ENCODE measurements at places on chromosomes 12 and 14.

DNA sequence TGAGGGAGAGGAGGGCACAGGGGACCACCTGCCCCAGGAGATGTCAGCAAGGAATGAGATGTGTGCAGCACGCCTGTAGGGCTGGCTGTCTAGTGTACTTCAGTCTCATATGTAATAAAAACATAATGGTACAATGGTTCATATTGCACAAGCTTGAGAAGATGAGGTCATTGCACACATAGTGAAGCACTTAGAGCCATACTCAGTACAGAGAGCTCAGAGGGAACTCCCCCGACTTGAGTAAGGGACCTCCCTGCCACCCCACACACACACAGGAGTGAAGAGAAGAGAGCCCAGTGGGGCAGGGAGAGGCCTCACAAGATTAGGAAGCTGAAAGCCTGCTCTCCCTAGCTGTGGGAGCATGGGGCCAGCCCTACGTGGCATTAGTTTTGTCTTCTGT is 61.5 kb downstream of the SLC6A12 start:
- no peak for DNase-seq

GRCh38 chr12:107973950-107974349 is 155.1 kb upstream of the WSCD2 start:
- DNase-seq = no peak

GRCh38 chr12:127280393-127281275 is 986.3 kb upstream of the TMEM132C start:
- no peak for DNase-seq

DNA sequence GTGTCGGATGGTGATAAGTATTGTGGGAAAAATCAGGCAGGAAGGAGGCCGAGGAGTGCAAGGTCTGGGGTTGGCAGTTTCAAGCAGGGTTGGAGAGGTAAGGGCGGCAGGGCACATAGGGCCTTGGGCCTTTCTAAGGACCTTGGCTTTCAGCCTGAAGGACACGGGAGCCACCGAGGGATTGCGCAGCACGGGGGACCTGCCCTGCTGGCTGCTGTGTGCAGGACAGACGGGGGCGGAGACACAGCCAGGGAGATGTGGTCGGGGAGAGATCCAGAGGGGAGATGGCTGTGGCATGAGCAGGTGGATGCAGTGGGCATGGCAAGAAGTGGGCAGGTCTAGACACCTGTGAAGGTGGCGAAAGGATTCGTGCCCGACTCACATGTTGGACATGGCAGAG is 14.7 kb downstream of the OTUB2 start:
- no peak for DNase-seq

DNA sequence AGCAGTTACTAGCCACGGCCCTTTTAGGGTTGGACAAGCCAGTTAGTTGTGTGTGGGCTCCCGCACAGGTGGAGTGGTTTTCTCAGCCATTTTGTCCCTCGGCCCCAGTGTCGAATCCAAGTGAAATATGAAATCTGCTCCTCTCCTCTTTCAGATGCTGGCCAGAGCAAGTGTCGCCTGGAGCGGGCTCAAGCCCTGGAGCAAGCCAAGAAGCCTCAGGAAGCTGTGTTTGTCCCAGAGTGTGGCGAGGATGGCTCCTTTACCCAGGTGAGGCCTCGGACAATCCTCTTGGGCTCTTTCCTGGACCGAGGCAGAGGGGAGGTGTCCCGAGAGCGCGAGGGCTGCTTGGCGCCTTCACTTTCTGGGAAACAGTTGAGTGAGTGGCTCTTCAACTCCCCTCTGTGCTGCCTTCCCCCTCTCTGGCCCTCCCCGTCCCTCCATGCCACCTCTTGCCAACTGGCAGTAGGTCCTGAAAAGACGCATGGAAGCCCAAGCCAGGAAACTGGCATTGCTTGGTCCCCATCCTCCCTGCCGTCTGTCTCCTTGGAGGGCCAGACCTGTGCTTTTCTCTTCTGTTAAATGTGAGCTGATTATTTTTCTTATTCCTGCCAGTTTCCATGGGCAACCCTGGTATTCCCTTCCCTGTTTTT is 74.2 kb downstream of the SMOC1 start:
- DNase-seq = no peak

GRCh38 chr12:15831315-15831978 is 42.3 kb upstream of the EPS8 start:
- no peak for DNase-seq

- no peak for DNase-seq
Measured at GRCh38 chr14:65206448-65207096, 104.3 kb upstream of the MAX start.

DNA sequence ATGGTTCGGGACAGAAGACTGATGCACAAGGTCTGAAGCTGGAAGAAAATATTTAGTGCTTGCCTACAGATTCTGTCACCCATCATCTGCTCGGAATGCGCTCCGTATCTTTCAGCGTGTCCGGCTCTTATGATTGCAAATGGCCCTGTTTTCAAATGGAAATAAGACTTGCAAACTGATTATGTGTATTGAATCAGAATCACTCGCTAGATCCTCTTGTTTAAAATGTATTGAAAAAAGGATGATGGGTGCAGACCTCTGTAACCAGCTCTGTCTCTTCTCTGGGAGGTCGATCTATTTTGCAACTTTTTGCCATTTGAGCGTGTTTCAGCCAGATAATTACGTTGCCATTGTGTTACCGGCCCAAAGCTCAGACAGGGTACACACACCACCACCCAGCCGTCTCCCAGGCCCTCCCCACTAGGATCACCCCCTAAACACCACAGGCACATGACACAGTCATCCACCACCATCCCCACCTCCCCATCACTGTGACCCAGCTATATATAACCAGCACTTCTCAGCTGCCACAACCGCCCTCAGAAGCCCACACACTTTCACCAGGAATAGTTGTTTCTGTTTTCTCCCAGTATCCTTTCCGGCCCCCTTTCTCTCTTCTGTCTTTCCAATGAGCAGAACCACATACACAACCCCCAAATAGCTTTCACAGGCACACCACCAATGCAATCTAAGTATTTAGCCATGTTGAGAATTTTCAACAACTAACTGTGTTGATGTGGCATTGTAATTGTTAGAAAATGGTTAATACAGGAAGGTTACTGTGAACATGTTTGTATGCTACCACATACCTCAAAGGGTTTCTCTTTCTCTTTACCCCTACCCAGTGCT is 10.7 kb downstream of the NKX2-1 start:
- no peak for DNase-seq

DNA sequence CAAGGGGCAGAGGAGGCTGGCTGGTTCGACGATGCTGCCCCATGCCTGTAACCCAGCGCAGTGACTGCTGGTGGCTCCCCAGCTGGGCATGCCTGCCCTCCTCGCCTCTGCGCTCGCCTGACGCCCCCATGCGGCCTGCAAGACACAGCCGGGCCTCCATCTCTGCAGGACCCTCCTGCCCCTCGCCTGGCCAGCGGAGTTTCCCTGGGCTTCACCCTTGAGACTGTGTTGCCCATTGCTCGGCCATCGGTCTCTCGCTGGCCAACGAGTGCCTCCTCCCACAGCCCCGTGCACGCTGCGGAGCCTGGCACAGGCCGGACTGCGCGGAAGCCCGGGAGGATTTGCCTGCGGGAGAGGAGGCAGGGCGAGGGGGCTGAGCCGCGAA is 17.6 kb downstream of the ASPG start:
- no peak for DNase-seq

DNA sequence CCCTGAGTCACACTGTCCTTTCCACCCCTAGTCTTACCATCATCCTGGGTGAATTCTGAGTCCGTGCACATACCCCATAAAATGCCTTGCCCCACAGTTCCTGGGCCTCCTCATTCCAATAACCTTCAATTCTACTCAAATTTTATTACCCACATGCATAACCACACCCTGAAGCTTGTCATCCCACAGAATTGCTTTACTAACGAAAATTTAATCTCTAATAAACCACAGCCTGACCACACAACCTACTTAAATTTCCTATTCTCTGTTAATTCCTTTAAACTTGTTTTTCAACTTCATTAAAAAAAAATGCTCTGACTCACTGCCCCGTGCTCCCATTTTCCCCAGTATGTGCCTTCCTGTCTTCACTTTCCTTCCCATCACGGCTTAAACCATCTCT is 205.9 kb downstream of the PHLDA1 start:
- no peak for DNase-seq

DNA sequence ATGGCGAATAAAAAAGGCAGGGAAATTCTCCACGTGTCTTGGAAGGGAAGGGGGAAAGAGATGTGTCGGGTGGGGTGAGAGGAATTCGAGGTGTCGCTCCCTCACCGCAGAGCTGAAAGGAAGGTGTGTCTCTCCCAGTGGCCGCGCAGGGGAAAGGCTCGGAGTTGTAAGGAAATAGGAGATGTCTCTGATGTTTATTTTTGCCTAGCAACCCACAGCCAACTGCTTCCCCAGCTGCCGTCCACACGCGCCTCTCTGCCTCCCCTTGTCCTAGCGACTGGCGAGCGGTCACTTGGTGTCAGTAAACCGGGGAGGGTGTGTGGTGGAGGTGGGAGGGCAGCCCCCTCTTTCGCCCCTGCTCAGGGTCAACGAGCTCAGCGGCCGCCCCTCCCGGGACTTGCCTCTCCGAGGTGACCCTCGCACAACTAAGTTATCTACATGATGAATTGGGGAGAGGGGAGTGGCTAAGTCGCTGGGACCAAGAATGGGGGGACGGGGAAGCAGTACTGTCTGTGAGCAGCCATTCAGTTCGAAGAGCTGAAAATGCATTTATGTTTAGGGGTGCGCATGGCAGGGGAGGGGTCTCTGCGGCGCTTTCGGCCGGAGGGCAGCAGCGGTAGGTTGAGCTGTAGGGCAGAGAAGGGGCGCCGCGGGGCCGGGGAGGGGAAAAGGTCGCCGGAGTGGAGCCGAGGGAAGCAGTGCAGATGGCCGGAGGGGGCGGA is 585 bp upstream of the DYRK2 start:
- peak; percentile 30 for DNase-seq

- no peak for DNase-seq
Measured at GRCh38 chr12:52805000-52805399, 8.9 kb downstream of the KRT4 start.

GRCh38 chr12:2084553-2085296 is 31.9 kb downstream of the CACNA1C start:
- no peak for DNase-seq

DNA sequence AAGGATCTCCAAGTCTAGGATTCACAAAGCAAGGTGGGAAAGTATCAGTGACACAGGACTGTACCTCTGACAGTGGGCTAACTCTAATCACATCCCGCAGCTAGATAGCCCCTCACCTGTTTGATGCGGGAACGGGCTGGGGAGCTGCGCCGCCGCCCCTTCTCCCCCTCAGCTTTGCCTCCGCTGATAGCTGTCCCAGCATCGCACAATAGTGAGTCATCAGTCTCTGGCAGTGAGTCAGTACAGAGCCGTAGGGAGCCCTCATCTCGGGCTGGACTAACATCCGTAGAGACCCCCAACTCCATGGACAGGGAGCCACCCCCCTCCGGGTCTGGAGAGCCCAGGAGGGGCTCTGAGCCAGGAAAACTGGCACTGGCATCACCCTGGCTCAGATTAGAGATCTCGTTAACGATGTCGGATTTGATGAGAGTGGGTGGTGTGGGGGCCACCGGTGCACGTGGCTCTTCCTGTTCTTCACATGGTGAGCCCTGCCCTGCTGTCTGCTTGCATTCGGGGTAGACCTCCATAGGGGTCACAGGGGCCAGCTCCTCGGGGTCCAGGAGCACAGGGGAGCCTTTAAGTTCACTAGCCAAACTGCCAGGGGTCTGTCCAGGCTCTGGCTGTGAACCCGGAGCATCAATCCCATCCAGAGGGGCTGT is 10.9 kb downstream of the KMT2D start:
- no peak for DNase-seq

DNA sequence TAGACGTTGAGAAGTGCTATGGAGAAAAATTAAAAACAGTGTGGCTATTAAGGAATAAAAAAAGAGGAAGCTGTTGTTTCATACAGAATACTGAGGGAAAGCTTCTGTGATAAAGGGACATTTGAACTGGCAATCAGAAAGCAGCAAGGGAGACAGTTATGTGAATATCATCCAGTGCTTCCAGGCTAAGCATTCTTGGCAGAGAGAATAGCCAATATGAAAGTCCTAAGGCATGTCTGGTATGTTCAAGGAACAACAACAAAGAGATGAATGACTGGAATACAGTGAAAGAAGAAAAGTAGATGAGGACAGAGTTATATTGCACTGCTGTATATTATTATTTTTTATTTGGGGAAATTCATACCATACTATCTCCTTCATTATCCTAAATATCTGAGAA is 23.9 kb downstream of the SCAF11 start:
- no peak for DNase-seq

DNA sequence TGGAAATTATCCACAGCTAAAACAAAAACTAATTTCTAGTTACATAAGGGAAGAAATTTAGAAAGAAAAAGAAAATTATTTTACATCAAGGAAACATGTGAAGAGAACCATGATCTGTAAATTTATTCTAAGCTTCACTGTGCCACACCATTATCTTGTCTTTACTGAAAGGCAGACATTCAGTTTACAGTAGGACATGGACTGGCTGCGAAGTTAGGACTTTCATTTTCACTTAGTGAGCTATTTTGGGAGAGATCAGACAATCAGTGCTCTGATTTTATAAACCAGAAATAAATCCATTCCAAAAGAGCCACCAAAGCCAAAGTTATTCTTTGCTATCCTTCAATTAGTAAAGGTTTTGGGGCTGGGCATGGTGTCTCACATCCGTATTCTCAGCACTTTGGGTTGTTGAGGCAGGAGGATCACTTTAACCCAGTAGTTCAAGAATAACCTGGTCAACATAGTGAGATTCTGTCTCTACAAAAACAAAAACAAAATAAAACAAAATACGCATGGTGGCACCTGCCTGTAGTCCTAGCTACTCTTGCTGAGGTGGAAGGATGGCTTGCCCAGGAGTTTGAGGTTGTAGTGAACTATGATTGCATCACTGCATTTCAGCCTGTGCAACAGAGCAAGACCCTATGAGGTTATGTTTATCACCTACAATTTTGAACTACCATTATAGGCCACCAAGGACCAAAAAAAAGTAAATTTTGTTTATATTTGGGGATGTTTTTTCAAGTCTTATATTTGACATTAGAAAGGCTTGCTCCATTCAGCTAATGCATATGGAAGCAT is 1084.8 kb upstream of the ATXN7L3B start:
- DNase-seq = no peak

- DNase-seq = no peak
Measured at GRCh38 chr14:42877716-42878115, 1271.0 kb downstream of the LRFN5 start.

DNA sequence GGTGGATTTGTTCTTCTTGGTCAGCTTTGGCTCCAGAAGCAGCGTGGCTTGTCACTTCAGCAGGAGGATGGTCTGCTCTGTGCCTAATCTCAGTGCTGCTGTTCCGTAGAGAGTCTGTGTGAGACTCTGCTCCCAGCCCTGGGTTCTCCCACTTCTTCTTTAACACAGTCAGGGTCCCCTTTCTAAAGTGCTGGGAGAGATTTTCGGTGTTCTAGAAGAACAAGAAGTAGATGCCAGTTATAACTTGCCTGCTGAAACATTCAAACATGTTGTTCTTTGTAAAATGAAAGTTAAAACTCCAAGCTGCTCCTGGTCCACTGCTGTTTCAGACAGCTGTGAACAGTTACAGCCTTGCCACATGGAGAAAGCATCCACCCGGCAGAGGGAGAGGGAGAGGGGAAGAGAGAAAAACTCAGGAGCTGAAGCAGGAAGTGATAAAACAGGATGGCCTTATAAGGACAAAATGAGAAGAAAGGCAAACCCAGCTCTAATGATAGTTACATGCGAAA is 55.2 kb upstream of the CERS5 start:
- DNase-seq = no peak

- no peak for DNase-seq
Measured at GRCh38 chr12:121600702-121601336, 20.0 kb upstream of the KDM2B start.

- no peak for DNase-seq
Measured at GRCh38 chr12:121748571-121749265, 36.2 kb downstream of the TMEM120B start.

GRCh38 chr12:4809013-4809448 is 88.8 kb downstream of the GALNT8 start:
- DNase-seq = peak; percentile 78
